ENCODE measurements at places on chromosomes 5 and 9. TPM values are rescaled to one million over a fixed set of nuclear protein-coding genes. Genes with fewer than 3 reads are reported as not detected.

DNA sequence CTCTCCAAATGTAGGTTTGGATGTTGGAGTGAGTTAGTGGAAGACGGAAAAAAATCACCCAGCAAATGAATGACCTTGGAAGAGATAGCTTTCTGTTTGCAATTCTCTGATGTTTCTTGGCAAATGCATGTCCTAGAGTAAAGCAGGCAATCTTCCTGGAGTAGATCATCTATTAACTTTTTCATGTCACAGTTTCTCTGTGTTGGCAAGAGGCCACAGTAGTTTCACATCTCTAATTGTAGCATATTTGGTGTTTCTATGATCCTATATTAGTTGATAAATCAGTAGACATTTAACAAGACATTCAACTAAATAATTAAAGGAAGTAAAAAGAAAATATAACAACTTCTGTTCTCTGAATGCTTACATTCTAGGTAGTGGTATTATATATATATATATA lies 138.2 kb upstream of the MINAR2 start:
- DNase-seq = no peak

GRCh38 chr5:58358501-58359178 lies 101.2 kb downstream of the PLK2 start:
- no peak for DNase-seq

DNA sequence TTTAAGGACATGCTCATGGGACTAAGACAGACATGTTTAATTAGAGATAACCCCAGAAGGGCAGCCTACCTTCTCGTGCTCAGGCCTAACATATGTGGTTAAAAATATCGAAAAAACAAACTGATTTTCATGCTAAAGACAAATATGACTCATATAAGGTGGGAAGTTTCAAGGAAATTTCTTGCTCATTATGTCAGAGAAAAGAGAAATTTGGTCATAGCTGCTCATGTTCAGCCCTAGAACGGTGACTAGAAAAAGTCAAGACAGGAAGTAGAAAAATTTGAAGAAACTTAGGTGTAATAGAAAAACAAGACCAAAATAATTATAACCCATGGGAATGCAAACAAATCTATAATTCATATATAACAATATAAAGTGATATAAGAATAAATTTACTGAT lies 120.6 kb downstream of the PRDM9 start:
- DNase-seq = no peak

The INSL6 gene
- polyA plus RNA-seq = 0.15 TPM

The FOXD4 gene
- 0.12 TPM for polyA plus RNA-seq

The DMRT3 gene
- polyA plus RNA-seq = not detected

The TSLP gene
- not detected for polyA plus RNA-seq

The FOXD4L4 gene
- not detected for polyA plus RNA-seq

The SPINK4 gene
- polyA plus RNA-seq = not detected
